Stimulated activated CD8-positive, alpha-beta memory T cell treated with anti-CD3 and anti-CD28 coated beads, Interleukin-4, amount 100 ng/mL, for 48 hours (primary cell): ENCODE measurements at places on chromosomes 2 and 18.

- DNase-seq, result no peak
Measured at GRCh38 chr2:205836477-205837221, 154.3 kb downstream of the NRP2 start.

DNA sequence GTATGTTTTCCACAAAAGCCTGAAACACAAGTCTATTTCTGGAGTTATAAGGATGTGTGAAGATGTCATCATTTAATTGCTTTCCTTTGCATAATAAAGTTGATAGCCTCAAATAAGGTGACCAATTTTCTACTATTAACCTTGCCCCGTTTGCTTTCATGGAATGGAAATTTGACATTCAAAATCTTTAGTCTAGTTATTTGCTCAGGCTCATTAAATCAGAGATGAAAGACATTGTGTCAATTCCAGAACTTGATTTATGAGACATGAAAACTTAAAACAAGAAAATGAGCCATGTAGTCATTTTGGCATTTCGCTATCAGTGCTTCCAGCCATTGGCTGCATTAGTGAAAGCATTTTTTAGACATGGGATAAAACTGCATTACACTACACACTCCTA is 91.5 kb upstream of the ZSWIM2 start:
- no peak for DNase-seq

DNA sequence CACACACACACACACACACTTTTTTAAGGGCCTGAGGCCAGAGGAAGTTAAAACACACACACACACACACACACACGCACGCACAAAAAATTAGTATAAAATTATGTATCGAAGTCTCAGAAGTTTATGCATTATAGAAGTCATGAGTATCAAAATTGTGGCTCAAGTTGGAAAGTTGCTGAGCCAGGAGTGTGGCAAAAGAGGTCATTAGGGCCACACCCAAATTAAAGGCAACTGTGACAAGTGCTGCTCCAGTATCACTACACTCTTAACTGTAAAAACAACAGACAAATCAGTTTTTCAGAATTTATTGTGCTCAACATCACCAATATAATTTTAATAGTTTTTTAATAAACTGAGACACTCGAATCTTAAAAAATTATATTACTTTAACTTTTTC is 36.9 kb downstream of the YWHAQ start:
- no peak for DNase-seq

DNA sequence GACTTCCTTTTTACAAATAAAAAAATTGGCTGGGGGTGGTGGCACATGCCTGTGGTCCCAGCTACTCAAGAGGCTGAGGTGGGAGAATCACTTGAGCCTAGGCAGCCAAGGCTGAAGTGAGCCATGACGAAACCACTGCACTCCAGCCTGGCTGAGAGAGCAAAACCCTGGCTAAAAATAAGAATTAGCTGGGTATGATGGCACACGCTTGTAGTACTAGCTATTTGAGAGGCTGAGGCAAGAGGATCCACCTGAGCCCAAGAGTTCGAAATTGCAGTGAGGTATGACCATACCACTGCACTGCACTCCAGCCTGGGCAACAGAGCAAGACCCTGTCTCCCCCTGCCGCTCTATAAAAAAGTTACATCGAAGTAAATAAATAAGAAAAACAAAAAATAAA is 33.7 kb downstream of the GFPT1 start:
- no peak for DNase-seq

DNA sequence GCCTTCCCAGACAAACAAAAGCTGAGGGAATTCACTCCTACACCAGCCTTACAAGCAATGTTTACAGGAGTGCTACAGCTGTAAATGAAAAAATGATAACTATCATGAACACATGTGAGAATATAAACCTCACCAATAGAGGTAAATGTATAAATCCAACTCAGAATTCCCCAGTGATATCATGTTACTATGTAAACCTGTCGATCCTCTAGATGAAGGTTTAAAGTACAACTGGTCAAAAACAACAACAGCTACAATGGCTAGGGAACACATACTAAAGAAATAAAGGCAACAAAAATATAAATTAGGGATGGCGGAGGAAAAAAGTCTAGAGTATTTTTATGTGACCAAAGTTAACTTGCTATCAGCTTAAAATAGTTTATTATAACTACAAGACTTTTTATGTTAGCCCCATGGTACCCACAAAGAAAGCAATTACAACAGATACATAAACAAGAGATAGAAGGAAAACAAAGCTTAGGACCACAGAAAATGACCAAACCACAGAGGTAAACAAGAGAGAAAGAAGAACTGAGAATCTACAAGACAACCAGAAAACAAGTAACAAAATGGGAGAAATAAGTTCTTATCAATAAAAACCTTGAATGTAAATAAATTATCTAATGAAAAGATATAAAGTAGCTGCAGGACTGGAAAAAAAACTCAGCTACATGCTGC is 8.3 kb downstream of the CERKL start:
- DNase-seq, result no peak

- DNase-seq, result peak; percentile 47
Measured at GRCh38 chr2:29012211-29012681, 31.1 kb downstream of the TOGARAM2 start.

DNA sequence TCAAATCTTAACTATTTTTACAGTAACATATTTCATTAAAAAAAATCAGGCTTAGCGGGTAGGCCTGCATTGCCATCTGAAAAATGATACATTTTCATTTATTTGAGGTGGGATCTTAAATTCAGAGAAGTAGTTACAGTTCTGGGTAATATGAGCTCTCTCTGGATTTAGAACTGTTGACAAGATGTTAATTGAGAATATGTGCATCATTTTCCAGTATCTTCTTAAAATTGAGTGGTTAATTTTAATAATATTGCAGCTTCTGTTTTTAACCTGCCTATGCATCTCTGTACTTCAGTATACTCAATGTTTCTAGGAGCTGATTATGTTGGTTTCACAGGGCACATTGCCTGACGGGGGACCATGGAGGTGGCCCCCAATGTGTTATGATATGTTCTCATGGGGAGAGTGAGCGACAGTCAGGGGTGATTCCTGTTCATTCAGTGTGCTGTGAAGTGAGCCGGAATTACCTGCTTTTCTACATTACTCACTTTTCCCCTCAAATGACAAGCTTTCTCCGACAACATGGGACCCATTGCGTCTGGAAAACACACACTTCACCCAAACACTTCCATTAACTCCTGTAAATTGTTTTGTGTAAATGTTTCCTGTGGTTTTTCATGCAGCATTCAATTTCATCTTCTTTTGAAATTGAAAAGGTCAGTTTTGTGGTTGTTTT is 406.2 kb downstream of the MTX2 start:
- no peak for DNase-seq

GRCh38 chr2:118431165-118431517 is 342.9 kb downstream of the INSIG2 start:
- no peak for DNase-seq

- DNase-seq, result no peak
Measured at GRCh38 chr2:57549642-57550102, 496.9 kb upstream of the VRK2 start.

GRCh38 chr2:187912950-187913349 is 358.7 kb upstream of the TFPI start:
- DNase-seq, result no peak

DNA sequence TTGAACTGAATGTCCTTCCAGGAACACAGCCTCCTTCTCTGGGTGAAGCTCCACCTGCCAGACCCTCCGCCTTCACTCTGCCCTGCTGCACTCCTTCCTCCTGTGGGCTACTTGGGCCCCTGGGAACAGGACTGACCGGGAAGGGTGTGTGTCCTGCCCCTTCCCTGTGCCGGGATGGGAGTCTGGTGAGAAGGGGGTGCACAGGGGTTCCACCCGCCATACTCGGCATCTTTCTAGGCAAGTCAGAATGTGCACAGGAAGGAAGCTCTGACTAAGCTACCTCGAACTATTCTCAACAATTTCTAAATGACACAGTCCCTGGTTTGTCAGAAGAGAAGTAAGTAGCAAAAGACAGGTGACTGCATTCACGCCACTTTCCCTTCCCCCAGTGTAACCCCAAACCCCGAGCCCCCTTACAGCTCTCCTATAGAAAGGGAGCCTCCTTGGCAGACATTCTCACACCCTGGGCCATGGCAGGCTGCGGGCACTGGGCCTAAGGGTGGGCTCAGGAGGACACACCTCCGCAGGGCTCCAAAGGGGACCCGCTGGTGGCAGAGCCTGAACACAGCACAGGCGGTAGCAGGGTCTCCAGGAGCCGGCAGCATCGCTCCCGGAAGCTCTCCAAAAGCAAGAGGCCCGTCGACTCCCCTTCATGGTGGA is 184.1 kb downstream of the HDAC4 start:
- peak; percentile 60 for DNase-seq

DNA sequence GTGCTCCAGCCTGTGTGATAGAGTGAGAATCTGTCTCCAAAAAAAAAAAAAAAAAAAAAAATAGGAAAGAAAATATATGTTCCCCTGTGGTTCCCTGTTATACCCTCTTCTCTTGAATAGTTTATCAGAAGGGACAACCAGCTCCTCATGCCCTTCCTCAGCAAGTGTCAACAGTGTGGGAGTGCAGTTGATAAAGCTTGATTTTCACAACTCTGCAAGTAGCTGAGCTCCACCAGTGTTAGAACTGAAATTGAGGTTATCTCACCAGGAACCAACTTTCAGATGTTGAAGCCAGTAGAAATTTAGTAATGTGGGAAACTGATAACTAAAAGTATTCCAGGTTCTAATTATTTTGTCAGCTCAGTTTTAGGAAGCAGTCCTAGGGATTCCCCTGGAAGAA is 25.1 kb downstream of the NEDD4L start:
- no peak for DNase-seq

DNA sequence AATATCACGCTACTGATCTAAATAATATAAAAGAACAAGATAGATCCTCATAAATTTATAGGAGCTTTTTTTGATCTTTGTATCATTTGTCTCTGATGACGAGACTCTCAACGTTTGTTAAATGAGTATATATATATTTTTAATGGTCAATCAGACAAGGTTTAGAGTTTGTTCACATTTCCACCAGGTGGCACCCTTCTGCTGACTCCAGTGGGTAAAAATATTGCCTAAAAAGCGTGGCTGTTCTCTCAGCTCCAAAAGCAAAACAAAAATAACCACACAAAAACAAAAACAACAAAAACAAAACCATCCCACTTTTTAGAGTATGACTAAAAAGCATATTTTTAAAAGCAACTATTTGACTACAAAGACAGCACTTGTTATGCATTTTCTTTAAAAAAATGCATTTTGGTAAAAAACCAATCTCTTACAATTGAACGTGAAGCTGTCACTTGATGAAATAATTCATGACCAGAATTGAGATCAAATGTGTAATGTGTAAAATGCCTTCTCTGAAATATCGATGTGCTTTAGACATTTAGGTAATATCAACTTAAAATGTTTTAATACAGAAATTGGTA is 723.2 kb downstream of the DPP10 start:
- DNase-seq, result no peak
